Mesendoderm (in vitro differentiated cells): ENCODE measurements at places on chromosomes 7 and 10.

GRCh38 chr10:61503051-61503450 lies 49.9 kb upstream of the TMEM26 start:
- no peak for DNase-seq
- no peaks in the 10 kb centered on the region for H3K36me3 ChIP-seq
- H3K4me1 ChIP-seq, result no peaks in the 10 kb centered on the region
- H3K27ac ChIP-seq, result no peak overlapping the region
- H3K4me3 ChIP-seq, result no peak overlapping the region

DNA sequence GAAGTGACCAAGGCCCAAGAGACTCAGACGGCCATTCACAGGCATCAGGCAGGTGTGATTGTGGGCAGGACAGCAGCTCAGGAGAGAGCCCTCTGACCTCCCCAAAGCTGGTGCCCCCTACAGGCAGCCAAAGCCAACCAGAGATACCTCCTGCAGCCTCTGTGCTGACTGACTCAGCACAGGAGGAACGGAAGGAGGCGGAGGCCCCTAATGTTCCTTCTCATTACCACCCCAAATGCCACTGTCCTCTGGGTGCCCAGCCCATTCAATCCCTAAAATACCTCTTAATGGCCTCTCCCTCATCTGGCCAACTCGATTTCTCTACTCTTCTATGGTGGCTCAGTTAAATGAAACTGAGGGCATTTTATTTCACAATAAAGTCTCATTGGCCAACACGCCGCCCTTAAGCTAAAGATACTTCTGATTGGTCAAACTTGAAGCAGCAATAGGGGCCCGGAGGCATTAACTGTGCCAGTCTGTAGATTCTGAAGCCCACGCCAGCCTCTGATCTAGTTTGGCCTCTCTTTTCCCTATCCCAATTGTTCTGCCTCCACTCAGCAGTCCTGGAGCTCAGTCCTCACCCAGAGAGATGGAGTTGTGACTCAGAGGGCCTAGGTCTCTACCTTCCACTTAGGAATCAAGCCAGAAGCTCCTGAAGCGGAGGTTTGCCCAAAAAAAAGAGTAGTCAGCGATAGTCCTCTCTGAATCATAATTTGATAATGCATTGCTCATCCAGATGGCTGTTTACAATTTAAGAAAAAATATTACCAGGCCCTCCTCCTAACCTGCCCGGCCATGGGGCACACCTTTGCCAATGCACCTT lies 1.2 kb downstream of the CYREN start:
- no peaks in the 10 kb centered on the region for H3K27me3 ChIP-seq
- peak overlapping the region; percentile 100 for H3K27ac ChIP-seq
- peak overlapping the region; percentile 88 for H3K4me3 ChIP-seq
- H3K4me1 ChIP-seq, result peaks cover 2% of the 10 kb centered on the region

GRCh38 chr10:118570591-118570990 lies 24.9 kb downstream of the PRLHR start:
- no peaks in the 10 kb centered on the region for H3K4me1 ChIP-seq
- DNase-seq, result no peak
- no peak overlapping the region for H3K4me3 ChIP-seq

DNA sequence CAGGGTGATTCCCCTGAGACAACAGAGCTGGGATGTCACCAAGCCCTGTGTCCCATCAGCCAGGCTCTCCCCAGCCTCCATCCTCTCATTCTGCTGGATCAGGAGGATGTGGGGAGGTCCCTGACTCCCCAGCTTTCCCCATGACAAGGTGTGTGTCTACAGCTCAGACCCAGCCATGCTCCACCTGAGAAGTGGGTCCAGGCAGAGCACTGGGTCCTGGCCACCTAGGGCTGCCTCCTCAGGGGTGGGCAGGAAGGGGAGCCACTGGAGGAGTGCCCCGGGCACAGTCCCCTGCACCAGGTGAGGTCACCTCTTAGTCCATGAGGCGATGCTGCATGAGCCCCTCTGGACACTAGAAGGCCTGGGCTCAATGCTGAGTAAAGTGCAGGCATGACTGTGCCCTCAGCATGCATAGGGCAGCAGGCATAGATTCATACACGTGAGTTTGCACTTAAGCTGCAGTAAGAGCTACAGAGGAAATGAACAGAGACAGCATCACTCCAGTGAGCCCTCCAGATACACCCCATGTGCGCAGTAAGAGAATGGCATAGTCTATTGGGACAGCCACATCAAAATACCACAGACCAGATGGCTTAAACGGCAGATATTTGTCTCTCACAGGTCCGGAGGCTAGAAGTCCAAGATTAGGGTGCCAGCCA lies 48.3 kb downstream of the ALOX5 start:
- no peak for DNase-seq
- H3K27ac ChIP-seq, result no peak overlapping the region
- H3K4me3 ChIP-seq, result no peak overlapping the region
- H3K4me1 ChIP-seq, result peaks cover 2% of the 10 kb centered on the region
- H3K27me3 ChIP-seq, result no peaks in the 10 kb centered on the region

- no peaks in the 10 kb centered on the region for H3K4me1 ChIP-seq
- no peak for DNase-seq
- H3K4me3 ChIP-seq, result no peak overlapping the region
- no peaks in the 10 kb centered on the region for H3K36me3 ChIP-seq
- no peaks in the 10 kb centered on the region for H3K27me3 ChIP-seq
Measured at GRCh38 chr7:111697771-111698170, 135.5 kb upstream of the IMMP2L start.

DNA sequence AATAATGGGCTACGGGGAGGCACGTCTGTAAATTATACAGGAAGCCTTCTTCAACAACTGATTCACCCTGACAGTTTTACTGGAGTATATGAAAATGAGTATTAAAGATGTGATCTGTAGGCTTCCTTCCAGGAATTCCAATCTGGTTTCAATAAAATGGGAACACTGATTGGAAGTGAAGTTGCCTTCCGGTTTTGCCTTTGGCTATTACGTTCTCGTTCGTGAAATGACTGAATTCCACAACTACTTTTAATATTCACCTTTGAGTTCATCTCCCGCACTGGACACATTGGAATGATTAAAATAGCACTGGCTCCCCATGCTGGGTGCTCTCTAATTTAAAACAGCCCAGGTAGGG lies 350.1 kb upstream of the MKI67 start:
- no peaks in the 10 kb centered on the region for H3K4me1 ChIP-seq
- H3K27ac ChIP-seq, result no peak overlapping the region
- DNase-seq, result no peak

GRCh38 chr10:84264611-84265141 lies 19.8 kb downstream of the RGR start:
- peak; percentile 68 for DNase-seq
- H3K4me1 ChIP-seq, result no peaks in the 10 kb centered on the region
- H3K27me3 ChIP-seq, result no peaks in the 10 kb centered on the region
- no peaks in the 10 kb centered on the region for H3K36me3 ChIP-seq
- no peak overlapping the region for H3K4me3 ChIP-seq

DNA sequence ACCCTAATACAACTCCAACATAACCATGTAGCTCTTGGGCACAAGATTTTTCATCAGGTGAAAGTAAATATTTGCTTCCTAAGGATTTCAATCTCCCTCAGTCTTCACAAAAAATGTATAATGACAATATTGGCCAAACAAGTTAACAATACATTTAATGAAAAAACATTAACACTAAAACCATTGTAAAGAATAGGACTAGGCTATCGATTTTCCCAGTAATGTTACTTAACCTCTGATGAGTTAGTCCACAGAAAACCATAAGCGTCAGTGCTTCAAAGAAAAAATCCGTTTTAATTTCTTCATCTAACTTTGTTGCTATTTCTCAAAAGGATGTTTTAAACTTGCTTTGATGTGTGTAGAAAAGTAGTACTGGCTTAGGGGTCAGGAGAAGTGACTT lies 1.2 kb downstream of the ZNF33B start:
- H3K4me1 ChIP-seq, result no peaks in the 10 kb centered on the region
- peak; percentile 1 for DNase-seq
- no peaks in the 10 kb centered on the region for H3K27me3 ChIP-seq
- H3K27ac ChIP-seq, result no peak overlapping the region

DNA sequence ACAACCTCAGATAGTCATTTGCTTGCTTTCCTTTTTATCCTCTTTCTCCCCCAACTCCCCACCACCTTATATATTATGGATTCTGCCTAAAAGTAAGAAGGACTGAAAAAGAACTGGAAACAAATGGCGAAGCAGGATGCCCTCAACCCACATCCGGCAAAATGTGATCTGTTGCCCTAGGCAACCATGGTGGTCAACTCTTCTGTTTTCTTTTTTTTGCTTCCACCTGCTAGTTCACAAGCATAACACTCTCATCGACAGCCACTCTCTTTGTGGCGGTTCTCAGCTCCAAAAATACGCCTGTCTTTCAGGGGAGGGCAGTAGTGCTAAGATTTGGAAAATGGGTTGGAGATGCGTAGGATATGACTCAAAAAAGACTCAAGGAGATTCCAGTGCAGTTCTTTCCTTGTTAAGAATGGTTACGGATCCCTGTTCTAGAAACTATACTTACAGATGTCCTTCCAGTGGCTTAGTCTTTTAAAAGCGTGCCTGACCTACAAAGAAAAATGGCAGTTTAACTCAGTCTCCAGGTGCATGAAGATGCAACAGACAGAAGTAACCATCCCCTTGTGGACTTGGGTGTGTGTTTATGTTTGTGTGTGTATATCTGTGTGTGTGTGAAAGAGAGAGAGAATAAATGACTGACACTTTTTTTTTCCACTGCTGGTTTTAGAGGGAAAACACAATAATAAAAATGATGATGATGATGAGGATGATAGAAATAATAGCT lies 10.7 kb downstream of the APBB1IP start:
- no peaks in the 10 kb centered on the region for H3K4me1 ChIP-seq
- no peaks in the 10 kb centered on the region for H3K36me3 ChIP-seq
- H3K27me3 ChIP-seq, result no peaks in the 10 kb centered on the region
- no peak overlapping the region for H3K27ac ChIP-seq

- H3K4me3 ChIP-seq, result no peak overlapping the region
- no peaks in the 10 kb centered on the region for H3K27me3 ChIP-seq
- H3K36me3 ChIP-seq, result no peaks in the 10 kb centered on the region
- H3K4me1 ChIP-seq, result peaks cover 2% of the 10 kb centered on the region
- peak; percentile 43 for DNase-seq
Measured at GRCh38 chr10:101310529-101311184, 43.3 kb upstream of the BTRC start.

- no peak overlapping the region for H3K4me3 ChIP-seq
- no peak overlapping the region for H3K27ac ChIP-seq
- H3K36me3 ChIP-seq, result no peaks in the 10 kb centered on the region
- no peak for DNase-seq
Measured at GRCh38 chr10:86961481-86962091, 3.2 kb downstream of the SNCG start.

DNA sequence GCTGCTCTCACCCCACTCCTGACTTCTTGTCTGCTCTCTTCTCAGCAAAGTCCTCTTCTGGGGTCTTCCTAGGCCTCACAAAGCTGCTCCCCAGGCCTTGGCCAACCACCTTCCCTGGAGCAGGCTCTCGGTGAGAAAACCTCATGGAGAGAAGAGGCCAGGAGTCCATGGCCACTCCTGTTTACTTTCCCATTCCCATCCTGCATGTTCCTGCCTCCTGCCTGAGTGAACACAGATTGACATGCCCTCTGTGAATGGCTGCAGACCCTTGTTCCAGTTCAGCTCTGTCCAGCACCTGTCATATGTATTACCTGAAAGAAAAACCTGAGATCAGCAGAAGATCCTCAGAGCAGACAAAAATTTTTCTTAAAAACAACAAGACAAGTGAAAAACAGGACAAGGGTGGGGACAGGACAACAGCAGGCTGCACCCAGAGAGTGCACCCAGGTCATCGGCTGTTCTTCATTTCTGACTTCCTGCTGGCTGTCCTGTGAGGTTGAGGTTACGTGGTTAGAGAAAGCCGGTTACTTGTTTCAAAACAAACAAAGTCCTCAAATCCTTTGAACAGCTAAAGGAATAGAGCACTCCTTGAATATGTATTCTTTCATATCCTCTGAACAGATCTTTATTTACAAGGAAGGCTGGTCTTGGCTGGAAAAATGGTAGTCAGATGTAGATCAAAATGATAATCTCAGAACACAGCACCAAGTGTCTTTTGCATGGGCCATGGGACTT lies 34.0 kb upstream of the DLD start:
- H3K27ac ChIP-seq, result no peak overlapping the region
- H3K4me1 ChIP-seq, result no peaks in the 10 kb centered on the region
- no peaks in the 10 kb centered on the region for H3K36me3 ChIP-seq
- no peak for DNase-seq
- no peak overlapping the region for H3K4me3 ChIP-seq

DNA sequence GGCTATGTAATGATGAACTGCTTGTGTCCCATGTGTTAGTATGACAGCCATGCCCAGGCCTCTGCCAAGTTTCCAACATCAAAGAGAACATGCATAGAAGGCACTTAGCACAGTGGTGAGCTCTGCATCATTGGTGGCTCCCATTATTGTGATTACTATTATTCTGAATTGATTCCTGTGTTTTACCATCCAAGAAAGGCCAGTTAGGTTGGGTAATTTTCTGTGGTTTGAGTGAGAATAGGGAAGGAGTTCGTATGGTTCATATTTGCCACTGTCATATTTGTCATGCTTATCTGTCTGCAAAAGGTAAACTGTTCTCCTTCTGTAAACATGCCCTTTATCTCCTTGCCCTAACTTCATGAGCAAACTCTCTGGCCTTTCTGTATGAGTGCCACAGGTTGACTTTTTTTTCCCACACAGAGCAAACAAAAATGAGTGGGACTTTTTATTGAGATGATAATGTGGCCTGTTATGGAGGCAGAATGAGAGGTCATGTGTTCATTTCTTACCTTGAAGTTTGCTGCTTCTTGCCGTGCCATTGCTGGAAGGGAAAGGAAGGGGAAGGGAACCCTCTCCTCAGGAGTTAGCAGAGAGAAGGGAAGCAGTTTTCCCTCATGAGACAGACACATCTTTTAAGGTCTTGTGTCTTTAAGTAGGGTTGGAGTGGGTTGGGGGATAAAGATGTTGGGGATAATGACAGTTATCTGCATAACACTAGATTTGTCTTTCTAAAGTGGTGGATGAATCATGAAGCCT lies 301.9 kb downstream of the LRMDA start:
- H3K27me3 ChIP-seq, result no peaks in the 10 kb centered on the region
- H3K27ac ChIP-seq, result no peak overlapping the region
- no peak for DNase-seq
- no peak overlapping the region for H3K4me3 ChIP-seq
- no peaks in the 10 kb centered on the region for H3K36me3 ChIP-seq

- H3K27me3 ChIP-seq, result no peaks in the 10 kb centered on the region
- no peak for DNase-seq
- H3K4me1 ChIP-seq, result no peaks in the 10 kb centered on the region
Measured at GRCh38 chr10:31125789-31126188, 94.1 kb upstream of the ZNF438 start.

- H3K4me3 ChIP-seq, result no peak overlapping the region
- no peaks in the 10 kb centered on the region for H3K36me3 ChIP-seq
- H3K27ac ChIP-seq, result no peak overlapping the region
- no peaks in the 10 kb centered on the region for H3K27me3 ChIP-seq
- DNase-seq, result peak; percentile 23
Measured at GRCh38 chr7:78130446-78131215, 332.1 kb downstream of the PHTF2 start.
